ENCODE measurements at places on chromosomes 6 and 20. TPM values are rescaled to one million over a fixed set of nuclear protein-coding genes. Genes with fewer than 3 reads are reported as not detected.

The FAXC gene
- total RNA-seq = 0.73 TPM

The ROMO1 gene
- total RNA-seq = 137 TPM

The SCAF8 gene
- total RNA-seq = 49.0 TPM

The PREP gene
- 44.7 TPM for total RNA-seq

The TINAG gene
- total RNA-seq = 0.27 TPM

The CRISP3 gene
- total RNA-seq = not detected

The SLC52A3 gene
- total RNA-seq = 0.86 TPM

GRCh38 chr6:41799559-41799911 lies 12.0 kb downstream of the TOMM6 start:
- no peaks in the 10 kb centered on the region for H3K4me1 ChIP-seq
- H3K27ac ChIP-seq = no peak overlapping the region
- no peaks in the 10 kb centered on the region for H3K27me3 ChIP-seq
- no peak for DNase-seq

DNA sequence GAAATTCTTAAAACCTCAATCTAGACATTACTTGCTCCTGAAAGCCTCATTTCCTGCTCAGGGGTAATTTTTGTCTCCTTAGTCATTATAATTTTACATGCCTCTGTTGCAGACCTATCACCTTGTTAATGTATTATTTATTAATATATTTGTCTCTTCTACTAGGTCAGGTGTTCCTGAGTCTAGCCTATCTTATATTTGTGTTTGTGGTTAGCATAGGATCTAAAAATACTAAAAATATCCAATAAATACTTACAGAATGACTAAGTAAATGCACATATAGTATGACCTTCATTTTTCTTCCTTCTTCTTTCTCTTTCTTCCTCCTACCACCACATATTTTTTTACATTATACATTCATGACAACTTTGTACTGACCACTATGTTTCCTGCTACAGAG lies 268.9 kb upstream of the HS3ST5 start:
- no peak overlapping the region for H3K27ac ChIP-seq
- no peak overlapping the region for H3K4me3 ChIP-seq
- H3K4me1 ChIP-seq = no peaks in the 10 kb centered on the region
- no peaks in the 10 kb centered on the region for H3K27me3 ChIP-seq

DNA sequence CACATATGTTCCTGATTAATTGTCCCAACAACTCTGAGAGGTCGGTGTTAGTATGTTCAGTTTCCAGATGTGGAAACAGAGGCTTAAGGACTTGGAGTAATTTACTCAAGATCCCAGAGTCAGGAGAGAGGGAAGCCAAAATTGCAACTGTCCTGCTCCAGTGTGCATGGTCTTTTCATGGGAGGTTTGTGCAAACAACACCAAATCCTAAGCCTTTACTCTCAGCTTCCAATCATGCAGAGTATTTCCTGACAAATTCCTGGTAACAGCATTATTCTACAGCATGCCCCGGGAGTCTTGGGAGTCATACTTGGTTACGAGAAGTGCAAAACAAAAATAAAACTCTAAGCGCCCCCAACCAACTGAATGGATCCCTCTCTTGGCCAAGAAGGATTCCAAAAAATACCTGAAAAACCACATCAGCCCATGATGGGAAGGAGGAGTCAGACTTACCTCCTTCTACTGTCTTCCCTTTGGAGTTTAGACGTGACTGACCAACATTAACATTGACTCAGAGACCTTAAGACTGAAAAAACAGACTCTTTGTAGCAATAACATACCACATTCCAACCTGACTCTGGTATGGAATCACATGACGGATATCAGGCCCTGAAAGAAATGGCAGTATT lies 30.8 kb upstream of the PPP1R3G start:
- H3K27ac ChIP-seq = no peak overlapping the region
- no peaks in the 10 kb centered on the region for H3K4me1 ChIP-seq
- H3K27me3 ChIP-seq = no peaks in the 10 kb centered on the region
- H3K4me3 ChIP-seq = no peak overlapping the region
- DNase-seq = no peak
- H3K36me3 ChIP-seq = no peaks in the 10 kb centered on the region

DNA sequence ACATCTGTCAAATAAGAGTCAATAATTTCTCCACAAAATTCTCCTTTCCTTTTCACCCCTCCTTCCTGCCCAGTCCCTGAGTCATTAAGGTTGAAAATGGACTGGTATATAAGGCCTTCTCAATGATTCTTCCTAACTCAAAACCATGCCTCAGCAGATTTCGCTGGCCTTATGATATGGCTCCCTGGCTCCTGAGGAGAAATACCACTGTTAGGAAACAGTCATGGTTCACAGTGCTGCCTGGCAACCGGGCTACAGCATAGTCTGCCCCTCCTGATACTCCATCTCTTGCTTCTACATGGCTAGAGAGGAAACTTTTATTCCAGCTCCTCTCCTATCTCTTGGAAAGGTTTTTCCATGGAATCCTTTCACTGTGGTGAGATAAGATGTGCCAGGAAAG lies 4.7 kb downstream of the UBE2J1 start:
- peak overlapping the region; percentile 4 for H3K27ac ChIP-seq
- peaks cover 37% of the 10 kb centered on the region for H3K4me1 ChIP-seq
- DNase-seq = no peak
- H3K4me3 ChIP-seq = no peak overlapping the region
- no peaks in the 10 kb centered on the region for H3K27me3 ChIP-seq

GRCh38 chr6:99148111-99148510 lies 200.4 kb upstream of the FBXL4 start:
- H3K4me3 ChIP-seq = no peak overlapping the region
- H3K4me1 ChIP-seq = no peaks in the 10 kb centered on the region
- no peak for DNase-seq
- H3K27me3 ChIP-seq = no peaks in the 10 kb centered on the region
- H3K27ac ChIP-seq = no peak overlapping the region
- no peaks in the 10 kb centered on the region for H3K36me3 ChIP-seq

- H3K4me1 ChIP-seq = no peaks in the 10 kb centered on the region
- DNase-seq = no peak
- no peak overlapping the region for H3K4me3 ChIP-seq
- H3K36me3 ChIP-seq = no peaks in the 10 kb centered on the region
- no peak overlapping the region for H3K27ac ChIP-seq
- H3K27me3 ChIP-seq = no peaks in the 10 kb centered on the region
Measured at GRCh38 chr6:121688974-121689373, 253.5 kb downstream of the GJA1 start.

- no peaks in the 10 kb centered on the region for H3K4me1 ChIP-seq
- H3K36me3 ChIP-seq = no peaks in the 10 kb centered on the region
- no peak overlapping the region for H3K27ac ChIP-seq
- no peak for DNase-seq
- no peaks in the 10 kb centered on the region for H3K27me3 ChIP-seq
Measured at GRCh38 chr6:132252113-132252512, 149.2 kb downstream of the MOXD1 start.

DNA sequence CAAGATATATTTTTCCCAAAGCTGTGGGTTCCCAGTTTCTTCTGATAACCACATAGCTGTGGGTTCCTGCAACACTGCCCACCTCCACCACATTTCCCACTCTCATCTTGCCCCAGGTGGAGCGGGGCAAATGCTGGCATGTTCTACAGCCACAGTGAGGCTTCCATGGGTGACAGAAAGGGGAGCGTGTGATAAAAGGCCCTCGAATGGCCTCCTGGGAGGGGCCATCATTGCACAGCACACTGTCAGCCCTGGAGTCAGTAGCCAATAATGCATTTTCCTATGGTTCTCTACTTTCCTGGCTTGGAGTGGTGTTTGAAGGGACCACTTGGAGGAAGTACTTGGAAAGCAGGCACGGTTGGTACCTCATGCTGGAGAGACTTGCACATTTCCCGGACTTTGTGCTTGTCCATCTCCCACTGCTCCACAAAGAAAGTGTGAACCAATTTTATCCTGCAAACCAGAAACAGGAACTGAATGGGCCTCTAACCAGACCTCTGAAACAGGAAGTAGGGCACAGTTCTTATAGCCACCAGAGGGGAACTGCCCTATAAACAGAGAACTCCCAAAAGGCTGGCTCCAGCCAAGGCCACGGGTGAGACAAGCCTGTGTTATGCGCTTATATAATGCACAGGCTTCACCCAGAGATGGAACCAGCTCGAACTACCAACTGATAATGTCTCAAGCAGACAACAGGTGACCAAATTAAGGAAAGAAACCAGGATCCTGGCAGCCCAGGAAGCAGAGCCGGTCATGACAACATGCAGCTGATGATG lies 8.6 kb downstream of the MAP3K5 start:
- H3K36me3 ChIP-seq = no peaks in the 10 kb centered on the region
- H3K27me3 ChIP-seq = no peaks in the 10 kb centered on the region
- no peak overlapping the region for H3K27ac ChIP-seq

DNA sequence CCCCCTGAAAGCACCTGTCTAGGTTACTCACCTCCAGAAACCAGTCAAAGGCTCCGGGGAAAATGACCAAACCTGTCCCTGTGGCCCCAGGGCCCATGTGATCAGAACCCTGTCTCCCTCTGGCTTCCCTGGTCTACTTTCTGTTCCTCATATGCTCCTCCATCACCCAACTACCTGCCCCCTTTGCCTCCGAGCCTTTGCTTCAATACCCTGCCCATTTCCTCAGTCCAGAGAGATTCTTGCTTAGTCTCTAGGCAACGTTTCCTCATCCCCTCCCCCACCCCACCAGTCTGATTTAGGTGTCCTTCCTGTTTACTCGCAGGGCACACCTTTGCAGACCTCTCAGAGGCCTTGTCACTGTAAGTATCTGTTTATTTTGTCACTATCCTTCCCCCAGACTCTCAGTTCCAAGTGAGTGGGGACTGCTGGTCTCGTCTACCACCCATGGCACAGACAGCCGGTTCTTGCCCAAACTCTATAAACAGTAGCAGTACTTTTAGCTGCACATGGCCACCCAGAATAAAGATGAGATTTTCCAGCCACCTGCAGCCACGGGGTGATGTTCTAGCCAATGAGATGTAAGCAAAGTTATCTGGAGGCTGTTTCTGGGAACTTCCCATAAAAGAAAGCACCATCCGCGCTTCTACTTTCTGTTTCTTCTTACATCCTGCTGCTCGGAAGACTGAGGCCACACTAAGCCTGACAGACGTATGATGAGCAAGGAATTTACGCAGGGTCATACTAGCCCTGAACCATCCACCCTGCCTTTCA lies 13.3 kb downstream of the ELOVL5 start:
- H3K4me3 ChIP-seq = peak overlapping the region; percentile 18
- no peaks in the 10 kb centered on the region for H3K4me1 ChIP-seq
- no peaks in the 10 kb centered on the region for H3K27me3 ChIP-seq
- no peaks in the 10 kb centered on the region for H3K36me3 ChIP-seq
- DNase-seq = no peak

GRCh38 chr20:25063981-25064380 lies 6.0 kb upstream of the ACSS1 start:
- DNase-seq = peak; percentile 14
- peaks cover 3% of the 10 kb centered on the region for H3K4me1 ChIP-seq
- no peaks in the 10 kb centered on the region for H3K36me3 ChIP-seq
- H3K27me3 ChIP-seq = no peaks in the 10 kb centered on the region
- no peak overlapping the region for H3K4me3 ChIP-seq

DNA sequence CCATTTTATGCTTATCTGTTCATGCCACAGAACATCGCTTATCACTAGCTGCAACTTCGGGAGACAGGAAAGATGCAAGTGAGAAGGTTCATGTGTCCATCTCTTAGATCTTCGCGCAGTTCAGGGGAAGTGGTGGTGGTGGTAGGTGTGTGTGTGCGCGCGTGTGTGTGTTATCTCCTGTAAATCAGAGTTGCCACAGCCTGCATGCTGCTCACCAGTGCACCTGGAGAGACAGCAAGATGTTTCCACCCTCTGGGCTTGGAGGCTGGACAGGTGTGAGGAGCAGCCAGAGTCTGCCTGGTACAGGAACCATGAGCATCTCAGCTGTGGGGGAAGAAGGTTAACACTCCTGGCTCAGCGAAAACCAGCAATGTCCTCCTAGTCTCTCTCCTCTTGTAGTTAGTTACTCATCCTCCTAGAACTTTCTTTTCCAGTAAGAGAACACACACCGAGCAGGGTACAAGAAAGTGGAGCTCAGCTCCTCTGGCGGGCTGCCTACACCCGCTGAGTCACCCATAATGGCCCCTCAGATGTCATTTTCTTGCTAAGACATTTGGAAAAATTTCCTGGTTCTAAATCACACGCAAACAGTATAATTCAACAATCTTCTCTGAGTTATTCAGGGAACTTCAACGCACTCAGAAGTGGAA lies 5.1 kb upstream of the TUBB1 start:
- H3K4me1 ChIP-seq = peaks cover 3% of the 10 kb centered on the region
- no peak overlapping the region for H3K4me3 ChIP-seq
- no peak for DNase-seq
- no peaks in the 10 kb centered on the region for H3K36me3 ChIP-seq
- no peaks in the 10 kb centered on the region for H3K27me3 ChIP-seq

GRCh38 chr6:16244869-16245451 lies 6.6 kb downstream of the GMPR start:
- peaks cover 39% of the 10 kb centered on the region for H3K36me3 ChIP-seq
- H3K27me3 ChIP-seq = no peaks in the 10 kb centered on the region
- H3K4me3 ChIP-seq = peak overlapping the region; percentile 31

- H3K36me3 ChIP-seq = no peaks in the 10 kb centered on the region
- H3K4me1 ChIP-seq = peaks cover 19% of the 10 kb centered on the region
- H3K27me3 ChIP-seq = peaks cover 99% of the 10 kb centered on the region
- H3K27ac ChIP-seq = no peak overlapping the region
- no peak for DNase-seq
Measured at GRCh38 chr6:26235302-26235670, 129.7 kb upstream of the BTN3A2 start.

DNA sequence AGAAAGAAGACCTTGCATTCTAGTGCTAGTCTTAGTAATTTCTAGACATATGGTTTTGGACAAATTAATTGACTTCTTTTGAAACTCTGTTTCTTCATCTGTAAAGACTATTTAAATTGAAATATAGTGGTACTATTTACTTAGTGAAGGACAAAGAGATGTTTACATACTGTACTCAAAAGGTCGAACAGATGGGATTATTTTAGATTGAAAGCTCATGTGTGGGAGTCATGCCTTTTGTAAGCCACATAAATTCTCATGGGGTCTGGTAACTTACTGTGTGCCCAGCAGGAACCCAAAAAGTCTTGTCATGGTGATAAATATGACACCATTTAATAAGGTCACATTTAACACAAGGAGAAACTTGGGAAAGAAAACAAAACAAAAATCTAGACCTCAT lies 368.2 kb upstream of the CITED2 start:
- no peaks in the 10 kb centered on the region for H3K36me3 ChIP-seq
- H3K27me3 ChIP-seq = peaks cover 2% of the 10 kb centered on the region

DNA sequence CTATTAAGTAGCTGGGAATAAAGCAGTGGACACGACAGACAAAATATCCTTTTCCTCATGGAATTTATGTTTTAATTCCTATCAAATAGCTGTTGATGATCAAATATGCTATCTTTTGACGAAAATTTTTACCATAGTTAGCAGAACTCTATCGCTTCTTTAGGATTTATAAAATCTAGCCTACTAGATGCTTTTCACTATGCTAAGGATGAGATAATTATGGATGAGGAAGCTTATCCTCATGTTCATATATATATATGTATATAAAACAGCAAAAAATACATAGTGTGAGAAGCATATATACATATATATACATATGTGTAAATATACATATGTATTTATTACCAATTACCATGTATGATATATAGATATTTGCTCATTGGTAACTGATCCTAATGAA lies 12.9 kb upstream of the PRSS16 start:
- peaks cover 20% of the 10 kb centered on the region for H3K27me3 ChIP-seq
- H3K36me3 ChIP-seq = no peaks in the 10 kb centered on the region
- H3K27ac ChIP-seq = no peak overlapping the region
- no peak overlapping the region for H3K4me3 ChIP-seq
- no peak for DNase-seq

- H3K36me3 ChIP-seq = no peaks in the 10 kb centered on the region
- no peaks in the 10 kb centered on the region for H3K27me3 ChIP-seq
- H3K4me1 ChIP-seq = no peaks in the 10 kb centered on the region
- no peak overlapping the region for H3K27ac ChIP-seq
- no peak for DNase-seq
Measured at GRCh38 chr20:44678242-44678641, 26.7 kb upstream of the ADA start.

Measured in psoas muscle (tissue), 8 donors.